Sigmoid colon (tissue), 7 donors: ENCODE measurements at places on chromosomes 1 and 21. TPM values are rescaled to one million over a fixed set of nuclear protein-coding genes. Genes with fewer than 3 reads are reported as not detected.

Gene PCBP3
- 8.6 TPM for total RNA-seq

Gene CD2
- total RNA-seq = 1.8 TPM

Gene TMPRSS15
- not detected for total RNA-seq

Gene INSRR
- not detected for total RNA-seq

Gene DHRS3
- total RNA-seq = 74.5 TPM

Gene VANGL2
- 3.8 TPM for total RNA-seq

Gene OR6N1
- not detected for total RNA-seq

Gene HES2
- not detected for total RNA-seq

Gene LCE1A
- not detected for total RNA-seq

Gene KRTAP21-2
- total RNA-seq = not detected

Gene DNAJC6
- total RNA-seq = 7.1 TPM

Gene TMEM54
- total RNA-seq = 57.6 TPM

GRCh38 chr1:160124705-160125478 lies 9.3 kb downstream of the ATP1A2 start:
- peaks cover 91% of the 10 kb centered on the region for H3K36me3 ChIP-seq
- H3K4me1 ChIP-seq = peaks cover 54% of the 10 kb centered on the region
- DNase-seq = no peak
- no peaks in the 10 kb centered on the region for H3K27me3 ChIP-seq
- H3K4me3 ChIP-seq = no peak overlapping the region

GRCh38 chr1:206498685-206499084 lies 8.6 kb upstream of the RASSF5 start:
- no peaks in the 10 kb centered on the region for H3K4me1 ChIP-seq
- no peak for DNase-seq
- H3K4me3 ChIP-seq = no peak overlapping the region
- no peaks in the 10 kb centered on the region for H3K36me3 ChIP-seq
- no peaks in the 10 kb centered on the region for H3K27me3 ChIP-seq

DNA sequence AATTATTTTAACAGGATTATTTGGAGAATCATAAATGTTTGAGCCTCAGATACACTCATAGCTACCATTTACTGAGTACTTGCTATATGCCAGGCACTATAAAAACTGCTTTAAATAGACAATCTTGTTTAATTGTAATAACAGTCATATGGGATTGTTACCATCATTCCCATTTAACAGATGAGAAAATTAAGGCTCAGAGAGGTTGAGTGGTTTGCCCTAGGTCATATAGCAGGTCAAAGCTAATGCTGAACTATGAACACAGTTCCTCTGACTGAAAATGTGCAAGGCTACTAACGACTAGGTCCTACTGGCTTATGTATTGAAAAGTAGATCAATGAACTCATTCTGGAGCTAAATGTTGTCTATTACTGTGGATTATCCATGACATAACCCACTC lies 63.4 kb downstream of the DDR2 start:
- no peaks in the 10 kb centered on the region for H3K27me3 ChIP-seq
- H3K36me3 ChIP-seq = no peaks in the 10 kb centered on the region
- peak overlapping the region; percentile 67 for H3K27ac ChIP-seq
- DNase-seq = no peak
- no peak overlapping the region for H3K4me3 ChIP-seq
- H3K4me1 ChIP-seq = peaks cover 85% of the 10 kb centered on the region

GRCh38 chr1:1538334-1538733 lies 2.1 kb downstream of the TMEM240 start:
- no peak overlapping the region for H3K27ac ChIP-seq
- H3K4me3 ChIP-seq = no peak overlapping the region
- peaks cover 24% of the 10 kb centered on the region for H3K4me1 ChIP-seq
- no peak for DNase-seq

- no peak overlapping the region for H3K4me3 ChIP-seq
- no peak for DNase-seq
- H3K36me3 ChIP-seq = no peaks in the 10 kb centered on the region
These were observed 66.1 kb downstream of the CYYR1 start for GRCh38 chr21:26506956-26507355.

DNA sequence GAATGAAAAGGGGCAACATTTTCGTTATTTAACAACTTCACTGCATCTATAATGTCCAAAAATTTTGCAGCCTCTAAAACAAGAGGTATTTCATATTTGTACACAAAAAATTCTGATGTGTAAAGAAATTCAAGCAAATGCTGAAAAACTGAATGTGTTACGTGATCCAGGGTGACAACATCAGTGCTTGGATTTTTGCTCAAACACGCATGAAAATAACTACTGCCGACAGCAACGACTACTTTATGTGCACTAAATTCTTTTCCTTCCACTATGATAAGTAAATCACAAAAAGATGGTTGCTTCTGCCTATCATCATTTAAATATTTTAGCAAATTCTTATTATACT lies 53.4 kb upstream of the ASPM start:
- no peaks in the 10 kb centered on the region for H3K27me3 ChIP-seq
- peak overlapping the region; percentile 85 for H3K4me3 ChIP-seq
- no peaks in the 10 kb centered on the region for H3K36me3 ChIP-seq

DNA sequence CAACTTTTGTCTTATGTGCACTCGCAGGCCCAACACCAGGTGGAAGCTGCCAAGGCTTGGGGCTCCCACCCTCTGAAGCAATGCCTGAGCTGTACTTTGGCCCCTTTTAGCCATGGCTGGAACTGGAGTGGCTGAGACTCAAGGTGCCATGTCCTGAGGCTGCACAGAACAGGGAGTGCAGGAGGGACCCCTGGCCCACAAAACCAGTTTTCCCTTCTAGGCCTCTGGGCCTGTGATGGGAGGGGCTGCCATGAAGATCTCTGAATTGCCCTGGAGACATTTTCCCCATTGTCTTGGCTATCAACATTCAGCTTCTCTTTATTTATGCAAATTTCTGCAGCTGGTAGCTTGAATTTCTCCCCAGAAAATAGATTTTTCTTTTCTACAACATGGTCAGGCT lies 57.6 kb downstream of the ROR1 start:
- no peaks in the 10 kb centered on the region for H3K36me3 ChIP-seq
- H3K4me1 ChIP-seq = peaks cover 84% of the 10 kb centered on the region
- H3K27ac ChIP-seq = peak overlapping the region; percentile 72
- no peak overlapping the region for H3K4me3 ChIP-seq
- no peak for DNase-seq
- no peaks in the 10 kb centered on the region for H3K27me3 ChIP-seq

- no peaks in the 10 kb centered on the region for H3K4me1 ChIP-seq
- no peaks in the 10 kb centered on the region for H3K27me3 ChIP-seq
- no peaks in the 10 kb centered on the region for H3K36me3 ChIP-seq
- DNase-seq = no peak
These were observed 54.4 kb upstream of the STUM start for GRCh38 chr1:226494092-226494609.

GRCh38 chr1:161480381-161481035 lies 24.7 kb upstream of the FCGR2A start:
- DNase-seq = no peak
- H3K4me3 ChIP-seq = no peak overlapping the region
- H3K27ac ChIP-seq = no peak overlapping the region
- no peaks in the 10 kb centered on the region for H3K36me3 ChIP-seq
- no peaks in the 10 kb centered on the region for H3K27me3 ChIP-seq
- H3K4me1 ChIP-seq = no peaks in the 10 kb centered on the region

GRCh38 chr1:61157468-61157987 lies 75.2 kb downstream of the NFIA start:
- no peaks in the 10 kb centered on the region for H3K27me3 ChIP-seq
- no peaks in the 10 kb centered on the region for H3K4me1 ChIP-seq
- no peak for DNase-seq
- no peak overlapping the region for H3K4me3 ChIP-seq
- H3K36me3 ChIP-seq = no peaks in the 10 kb centered on the region
- peak overlapping the region; percentile 14 for H3K27ac ChIP-seq

DNA sequence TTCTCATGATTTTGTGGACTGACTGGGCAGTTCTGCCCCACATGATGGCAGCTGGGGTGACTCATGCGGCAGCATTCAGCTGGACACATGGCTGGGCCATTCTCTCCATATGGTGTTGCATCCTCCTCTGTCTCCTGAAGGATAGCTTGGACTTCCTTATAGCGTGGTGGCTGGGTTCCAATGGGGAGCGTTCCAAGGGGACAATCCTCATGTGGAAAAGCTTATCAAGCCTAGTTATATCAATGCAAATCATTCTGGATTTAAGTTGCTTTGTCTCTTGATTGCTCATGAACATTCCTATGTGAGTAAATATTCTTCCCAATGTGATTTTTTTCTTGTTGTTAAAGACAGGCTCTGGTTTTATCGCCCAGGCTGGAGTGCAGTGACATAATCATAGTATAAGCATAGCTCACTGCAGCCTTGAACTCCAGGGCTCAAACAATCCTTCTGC lies 13.2 kb upstream of the SLC2A1 start:
- DNase-seq = no peak
- H3K27ac ChIP-seq = no peak overlapping the region
- no peaks in the 10 kb centered on the region for H3K27me3 ChIP-seq
- H3K4me3 ChIP-seq = no peak overlapping the region
- no peaks in the 10 kb centered on the region for H3K36me3 ChIP-seq

GRCh38 chr1:52600533-52601179 lies 1.5 kb upstream of the GPX7 start:
- H3K27ac ChIP-seq = no peak overlapping the region
- peaks cover 1% of the 10 kb centered on the region for H3K27me3 ChIP-seq
- DNase-seq = no peak
- H3K4me1 ChIP-seq = peaks cover 23% of the 10 kb centered on the region
- H3K36me3 ChIP-seq = no peaks in the 10 kb centered on the region

DNA sequence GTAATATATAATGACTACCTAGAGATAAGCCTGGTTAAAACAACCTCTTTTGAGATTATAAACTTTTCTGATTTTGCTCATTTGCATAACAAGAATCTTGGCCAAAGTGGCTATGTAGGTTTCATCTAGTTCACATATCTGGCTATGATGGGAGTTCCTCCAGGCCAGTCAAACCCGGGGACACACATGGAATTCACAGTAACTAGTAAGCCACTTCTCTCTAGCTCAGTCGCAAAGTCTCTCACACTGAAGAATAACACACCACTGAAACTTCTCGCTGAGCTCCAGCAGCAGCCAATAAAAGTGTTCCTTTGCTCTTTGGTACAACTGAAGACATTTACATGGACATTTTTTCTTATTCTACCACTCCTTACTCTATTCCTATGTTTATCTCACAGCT lies 36.0 kb upstream of the GRIK1 start:
- H3K36me3 ChIP-seq = no peaks in the 10 kb centered on the region
- no peak overlapping the region for H3K27ac ChIP-seq
- no peak overlapping the region for H3K4me3 ChIP-seq
- DNase-seq = no peak
- H3K4me1 ChIP-seq = no peaks in the 10 kb centered on the region
- no peaks in the 10 kb centered on the region for H3K27me3 ChIP-seq

- DNase-seq = no peak
- no peaks in the 10 kb centered on the region for H3K27me3 ChIP-seq
- H3K4me3 ChIP-seq = no peak overlapping the region
- peaks cover 52% of the 10 kb centered on the region for H3K36me3 ChIP-seq
- no peak overlapping the region for H3K27ac ChIP-seq
- no peaks in the 10 kb centered on the region for H3K4me1 ChIP-seq
These were observed 28.3 kb downstream of the BACH1 start for GRCh38 chr21:29326914-29327554.

GRCh38 chr21:14889080-14889810 lies 175.6 kb downstream of the NRIP1 start:
- no peaks in the 10 kb centered on the region for H3K27me3 ChIP-seq
- DNase-seq = no peak
- no peaks in the 10 kb centered on the region for H3K36me3 ChIP-seq
- H3K4me1 ChIP-seq = no peaks in the 10 kb centered on the region

GRCh38 chr1:241181471-241181870 lies 175.5 kb downstream of the RGS7 start:
- H3K4me1 ChIP-seq = no peaks in the 10 kb centered on the region
- DNase-seq = no peak
- no peaks in the 10 kb centered on the region for H3K36me3 ChIP-seq
- H3K27me3 ChIP-seq = no peaks in the 10 kb centered on the region
- H3K27ac ChIP-seq = no peak overlapping the region

DNA sequence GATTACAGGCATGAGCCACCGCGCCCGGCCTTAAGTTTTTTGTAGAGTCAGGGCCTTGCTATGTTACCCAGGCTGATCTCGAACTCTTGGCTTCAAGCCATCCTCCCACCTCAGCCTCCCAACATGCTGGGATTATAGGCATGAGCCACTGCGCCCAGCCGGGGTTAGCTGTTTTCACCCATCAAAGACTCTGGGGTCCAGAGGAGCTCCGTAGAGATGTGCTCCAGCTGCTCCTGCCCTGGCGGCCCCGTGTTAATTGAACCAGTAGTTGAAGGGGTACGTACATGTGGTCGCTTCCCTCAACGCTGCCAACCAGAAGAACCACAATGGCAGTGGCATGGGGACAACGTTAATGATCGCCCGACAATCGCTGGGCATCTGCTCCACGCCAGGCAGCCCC lies 72.0 kb downstream of the NPHP4 start:
- H3K4me1 ChIP-seq = no peaks in the 10 kb centered on the region
- H3K27me3 ChIP-seq = no peaks in the 10 kb centered on the region
- no peak overlapping the region for H3K27ac ChIP-seq
- DNase-seq = no peak
- H3K4me3 ChIP-seq = no peak overlapping the region

- no peak overlapping the region for H3K27ac ChIP-seq
- H3K4me3 ChIP-seq = no peak overlapping the region
- H3K4me1 ChIP-seq = no peaks in the 10 kb centered on the region
- no peaks in the 10 kb centered on the region for H3K27me3 ChIP-seq
These were observed 46.4 kb downstream of the TTC39A start for GRCh38 chr1:51283979-51284378.

DNA sequence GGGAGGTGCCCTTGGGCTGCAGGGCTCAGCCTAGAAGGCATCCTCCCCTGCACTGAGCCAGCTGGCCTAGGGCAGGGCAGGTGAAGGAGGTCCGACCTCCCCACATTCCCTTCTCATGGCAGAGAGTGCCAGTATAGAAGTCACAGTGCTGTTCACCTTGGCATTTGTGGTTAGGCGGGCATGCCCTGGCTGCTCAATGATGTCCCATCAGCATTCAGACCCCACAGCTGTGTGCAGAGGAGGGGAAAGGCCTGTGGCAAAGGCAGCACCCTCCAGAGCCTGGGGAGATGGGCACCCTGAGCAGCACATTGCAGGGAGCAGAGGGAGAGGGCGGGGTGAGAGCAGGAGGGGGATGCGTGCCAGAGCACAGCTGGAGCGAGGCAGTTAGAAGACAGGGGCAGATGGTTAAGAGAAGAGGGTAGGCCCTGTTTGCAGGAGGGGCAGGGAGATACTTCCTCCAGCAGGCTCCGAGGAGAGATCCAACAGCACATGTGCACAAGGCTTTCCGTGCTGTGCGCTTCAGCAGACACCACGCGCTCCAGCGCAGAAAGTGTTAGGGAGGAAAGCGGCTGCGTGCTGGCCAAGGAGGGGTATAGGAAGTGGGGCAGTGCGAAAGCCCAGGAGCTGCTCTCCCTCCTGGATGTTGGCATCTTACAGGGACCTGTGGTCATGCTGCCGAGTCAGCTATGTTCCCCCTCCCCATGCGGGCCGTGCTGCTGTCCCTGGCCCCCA lies 43.7 kb upstream of the COL6A1 start:
- no peaks in the 10 kb centered on the region for H3K36me3 ChIP-seq
- H3K4me3 ChIP-seq = no peak overlapping the region
- H3K27me3 ChIP-seq = no peaks in the 10 kb centered on the region
- no peak overlapping the region for H3K27ac ChIP-seq
